Caki2 (cell line): ENCODE measurements at places on chromosomes 7 and 10. TPM values are rescaled to one million over a fixed set of nuclear protein-coding genes. Genes with fewer than 3 reads are reported as not detected.

MYH16 gene
- 0.09 and 0.24 TPM in 2 replicates for total RNA-seq

CALD1 gene
- total RNA-seq, result 10.2 and 11.1 TPM in 2 replicates

- DNase-seq, result no peak
These were observed 179.9 kb downstream of the SEMA3E start for GRCh38 chr7:83469076-83469475.

GRCh38 chr10:13894412-13895093 is 307.8 kb downstream of the PRPF18 start:
- no peak for DNase-seq

- no peak for DNase-seq
These were observed 51.4 kb downstream of the SH3PXD2A start for GRCh38 chr10:103803941-103804340.

DNA sequence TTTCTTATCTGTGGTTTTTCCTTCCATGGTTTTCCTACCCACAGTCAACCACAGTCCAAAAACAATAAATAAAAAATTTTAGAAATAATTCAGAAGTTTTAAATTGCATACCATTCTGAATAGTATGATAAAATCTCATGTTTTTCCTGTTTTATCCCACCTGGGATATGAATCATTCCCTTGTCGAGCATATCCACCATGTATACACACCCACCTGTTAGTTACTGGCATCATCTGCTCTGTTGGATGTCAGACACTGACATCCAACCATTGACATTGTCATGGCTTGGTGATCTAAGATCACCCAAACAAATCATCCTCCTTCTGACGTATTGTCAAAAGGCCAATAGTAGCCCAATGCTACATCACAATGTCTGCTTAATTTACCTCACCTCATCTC is 749.8 kb downstream of the TNS3 start:
- DNase-seq, result no peak

GRCh38 chr7:14600766-14601367 is 301.7 kb downstream of the DGKB start:
- DNase-seq, result no peak

DNA sequence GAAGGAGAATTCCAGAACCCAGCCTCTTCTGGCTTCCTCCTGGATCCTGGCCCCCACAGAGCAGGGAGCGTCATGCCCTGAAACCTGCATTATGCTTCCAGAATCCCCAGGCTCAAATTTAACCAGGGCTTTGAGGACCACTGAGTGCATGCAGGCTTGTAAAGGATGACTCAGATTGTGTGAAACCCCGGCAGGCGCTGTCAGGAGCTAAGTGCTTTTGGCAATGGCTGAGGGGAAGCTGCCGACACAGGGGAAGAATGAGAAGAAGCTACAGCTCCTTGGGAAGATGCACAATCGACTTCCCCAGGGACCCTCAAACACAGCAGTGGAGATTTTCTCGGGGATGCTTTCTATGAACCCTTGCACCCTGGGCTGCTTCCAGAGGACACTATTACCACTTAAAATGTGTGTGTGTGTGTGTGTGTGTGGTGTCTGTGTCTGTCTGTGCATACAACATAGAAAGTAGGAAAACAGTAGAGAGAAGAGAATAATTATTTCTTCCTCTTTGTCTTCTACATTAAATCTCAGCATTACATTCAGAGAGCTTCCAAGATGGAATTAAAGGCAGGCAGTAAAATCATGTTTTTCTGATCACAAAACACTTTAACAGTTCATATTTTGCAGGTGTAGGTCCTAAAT is 183.5 kb upstream of the INHBA start:
- DNase-seq, result no peak

DNA sequence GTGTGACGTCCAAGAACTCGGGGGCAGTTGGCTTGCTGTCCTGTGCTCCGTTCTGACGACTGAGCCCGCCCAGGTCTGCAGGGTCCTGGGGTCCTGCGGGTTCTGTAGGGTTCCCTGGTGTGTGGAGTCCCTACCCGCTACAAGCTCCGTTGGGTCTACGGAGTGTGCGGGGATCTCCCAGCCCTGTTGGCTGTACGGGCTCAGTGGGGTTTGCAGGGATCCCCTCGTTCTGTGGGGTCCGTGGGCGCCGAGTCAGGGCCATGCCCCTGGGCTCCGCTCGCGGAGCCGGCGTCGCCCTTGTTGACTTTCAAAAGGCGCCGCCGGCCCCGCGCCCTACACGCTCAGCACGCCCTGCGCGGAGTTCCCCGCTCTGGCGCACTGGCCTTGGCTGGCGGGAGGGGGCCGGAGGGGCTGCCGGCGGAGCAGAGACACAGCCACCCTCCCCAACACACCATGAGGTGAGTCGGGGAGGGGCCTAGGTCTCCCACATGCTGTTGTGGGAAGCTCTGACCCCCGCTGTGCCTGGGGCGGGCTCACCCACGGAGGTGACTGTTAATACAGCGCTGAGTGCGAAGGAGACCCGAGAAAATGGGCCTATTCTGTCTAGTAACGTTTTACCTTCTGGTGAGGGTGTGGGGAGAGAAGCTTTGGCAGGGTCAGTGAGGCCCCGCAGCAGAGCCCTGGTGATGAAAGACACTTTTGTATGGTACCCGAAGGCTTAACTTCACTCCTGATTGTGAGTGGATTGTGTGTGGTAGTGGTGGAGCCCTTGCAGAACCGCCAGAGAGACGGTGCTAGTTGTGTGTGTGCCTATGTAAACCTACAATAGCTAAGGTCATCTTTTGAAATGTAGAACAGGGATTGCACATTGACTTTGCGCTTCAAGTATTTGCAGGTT is 8.1 kb downstream of the TASOR2 start:
- no peak for DNase-seq

GRCh38 chr7:84191261-84191660 is 3.3 kb downstream of the SEMA3A start:
- DNase-seq, result no peak

DNA sequence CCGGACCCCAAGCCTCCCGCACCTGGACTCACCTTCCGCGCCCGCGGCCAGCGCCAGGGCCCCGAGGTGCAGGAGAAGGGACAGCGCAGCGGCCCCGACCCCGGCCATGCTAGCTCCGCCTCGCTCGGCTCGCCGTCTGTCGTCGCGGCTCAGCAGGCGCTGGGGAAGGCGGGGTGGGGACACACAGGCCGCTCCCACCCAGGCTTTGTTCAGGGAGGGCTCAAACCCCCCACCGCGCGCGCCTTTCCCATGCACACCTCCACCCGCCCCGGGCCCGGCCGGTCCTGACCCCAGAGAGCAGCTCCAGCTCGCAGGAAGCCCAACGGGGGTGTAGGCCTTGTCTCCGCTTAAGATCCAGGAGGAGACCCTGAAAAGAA is at the start of gene KCP:
Gene KCP, minus strand, starts transcription at position 141 of the 377 bp plus-strand sequence. Its CDS starts 33 bp downstream, at position 108.
- DNase-seq, result peak; percentile 55

DNA sequence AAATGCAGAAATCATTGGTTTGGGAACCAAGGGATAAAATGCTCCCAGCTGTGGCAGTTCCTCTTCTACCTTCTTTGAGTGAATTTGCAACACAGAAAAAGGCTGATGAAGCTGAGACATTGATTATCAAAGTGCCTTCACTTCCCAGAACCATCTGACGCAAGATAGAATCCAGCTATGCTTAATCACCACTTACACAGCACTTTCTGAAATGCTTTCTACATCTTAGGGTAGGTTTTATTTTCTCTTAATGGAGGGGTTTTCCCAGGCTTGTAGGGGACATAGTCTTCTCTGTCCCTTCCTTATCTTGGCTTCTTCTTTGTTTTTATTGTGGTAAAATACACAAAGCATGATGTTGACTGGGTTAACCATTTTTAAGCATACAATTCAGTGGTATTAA is 332.6 kb upstream of the ZNF32 start:
- DNase-seq, result peak; percentile 78
